ENCODE measurements at places on chromosomes 2 and 18.
A peak's percentile ranks its signal among the peaks of the same experiment; 100 is the strongest.

DNA sequence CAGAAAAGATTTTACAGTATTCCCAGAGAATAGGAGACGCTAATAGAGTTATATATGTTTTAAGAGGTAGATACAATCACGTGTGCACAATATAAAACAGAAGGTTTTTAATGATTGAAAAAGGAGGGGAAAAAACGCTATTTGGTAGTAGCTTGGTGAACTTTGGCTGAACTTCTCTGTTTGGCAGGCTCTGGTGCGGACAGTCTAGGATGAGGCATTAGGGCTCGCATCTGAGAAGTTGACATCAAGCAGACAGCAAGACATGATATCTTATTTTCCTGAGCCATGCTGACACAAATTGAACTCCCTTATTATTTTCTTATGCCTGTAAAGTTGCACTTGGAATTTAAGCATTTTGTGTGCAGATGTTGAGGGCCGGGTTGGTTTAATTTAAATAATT is 176.6 kb downstream of the EN1 start:
- DNase-seq: no peak

DNA sequence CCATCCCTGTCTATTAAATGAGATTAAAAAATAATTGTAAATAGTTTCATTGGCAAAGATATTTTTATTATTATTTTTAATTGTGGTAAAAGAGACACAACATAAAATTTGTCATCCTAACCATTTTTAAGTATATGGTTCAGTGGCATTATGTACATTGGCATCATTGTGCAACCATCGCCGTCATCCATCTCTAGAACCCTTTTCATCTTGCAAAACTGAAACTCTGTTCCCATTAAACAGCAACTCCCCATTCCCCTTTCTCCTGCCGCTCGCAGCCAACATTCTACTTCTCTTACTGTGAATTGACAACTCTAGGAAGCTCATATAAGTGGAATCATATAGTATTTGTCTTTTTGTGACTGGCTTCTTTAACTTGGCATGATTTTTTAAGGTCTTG is 25.3 kb downstream of the LAMA3 start:
- DNase-seq: no peak

DNA sequence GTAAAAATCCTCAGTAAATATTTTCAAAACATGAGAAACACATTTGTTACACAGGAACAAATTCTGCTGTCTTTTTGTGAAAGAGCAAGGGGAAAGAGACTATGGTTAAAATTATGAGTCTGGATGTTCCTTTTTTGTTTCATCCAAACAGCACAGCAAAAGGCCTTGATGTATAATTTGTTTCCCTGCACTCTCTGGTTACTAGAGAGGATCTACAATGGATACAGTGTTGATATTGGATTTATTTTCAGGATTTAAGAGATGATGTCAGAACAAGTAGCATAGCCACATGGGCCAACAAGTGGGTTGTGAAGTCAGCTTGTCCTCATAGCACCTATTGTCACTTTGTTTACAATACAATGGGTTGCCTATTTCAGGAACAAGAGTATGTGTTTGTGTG is 11.3 kb upstream of the ERBB4 start:
- DNase-seq: no peak

GRCh38 chr2:224849264-224849663 is 133.1 kb upstream of the CCDC195 start:
- no peak for DNase-seq

DNA sequence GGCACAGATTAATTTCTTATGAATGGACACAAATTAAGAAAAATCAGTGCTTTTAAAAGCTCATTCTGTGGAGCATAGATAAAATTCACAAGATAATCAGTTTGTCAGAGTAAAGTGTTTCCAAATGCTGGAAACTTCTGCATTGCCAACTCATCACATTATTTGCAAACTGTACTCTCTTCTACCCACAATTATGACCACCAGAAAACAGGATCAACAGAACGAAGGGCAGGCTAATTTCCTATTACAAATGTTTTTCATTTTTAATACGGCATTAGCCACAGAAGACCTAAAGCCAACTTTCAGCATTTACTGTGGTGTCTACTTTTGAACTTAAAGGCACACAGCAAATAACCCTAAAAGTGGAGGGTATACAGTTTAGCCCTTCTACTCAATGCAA is 6.0 kb downstream of the IRS1 start:
- no peak for DNase-seq

DNA sequence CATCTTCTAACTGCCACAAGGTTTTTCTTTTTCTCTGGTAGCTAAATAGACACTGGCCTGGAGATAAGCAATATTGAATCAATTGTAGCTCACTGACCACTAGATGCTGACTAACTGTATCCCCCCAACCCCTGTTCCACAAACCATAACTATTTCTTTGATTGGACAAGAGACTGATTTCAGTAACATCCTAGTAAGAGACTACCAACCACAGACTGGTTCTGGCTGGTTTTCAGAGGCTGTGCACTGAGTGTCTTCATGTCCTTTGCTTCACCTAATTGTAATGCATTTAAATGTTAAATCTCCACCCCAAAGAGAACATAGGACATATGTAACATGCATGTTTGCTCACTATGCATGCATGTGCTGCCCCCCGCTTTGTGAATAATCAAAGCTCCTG is 3.2 kb upstream of the AAK1 start:
- DNase-seq: no peak

DNA sequence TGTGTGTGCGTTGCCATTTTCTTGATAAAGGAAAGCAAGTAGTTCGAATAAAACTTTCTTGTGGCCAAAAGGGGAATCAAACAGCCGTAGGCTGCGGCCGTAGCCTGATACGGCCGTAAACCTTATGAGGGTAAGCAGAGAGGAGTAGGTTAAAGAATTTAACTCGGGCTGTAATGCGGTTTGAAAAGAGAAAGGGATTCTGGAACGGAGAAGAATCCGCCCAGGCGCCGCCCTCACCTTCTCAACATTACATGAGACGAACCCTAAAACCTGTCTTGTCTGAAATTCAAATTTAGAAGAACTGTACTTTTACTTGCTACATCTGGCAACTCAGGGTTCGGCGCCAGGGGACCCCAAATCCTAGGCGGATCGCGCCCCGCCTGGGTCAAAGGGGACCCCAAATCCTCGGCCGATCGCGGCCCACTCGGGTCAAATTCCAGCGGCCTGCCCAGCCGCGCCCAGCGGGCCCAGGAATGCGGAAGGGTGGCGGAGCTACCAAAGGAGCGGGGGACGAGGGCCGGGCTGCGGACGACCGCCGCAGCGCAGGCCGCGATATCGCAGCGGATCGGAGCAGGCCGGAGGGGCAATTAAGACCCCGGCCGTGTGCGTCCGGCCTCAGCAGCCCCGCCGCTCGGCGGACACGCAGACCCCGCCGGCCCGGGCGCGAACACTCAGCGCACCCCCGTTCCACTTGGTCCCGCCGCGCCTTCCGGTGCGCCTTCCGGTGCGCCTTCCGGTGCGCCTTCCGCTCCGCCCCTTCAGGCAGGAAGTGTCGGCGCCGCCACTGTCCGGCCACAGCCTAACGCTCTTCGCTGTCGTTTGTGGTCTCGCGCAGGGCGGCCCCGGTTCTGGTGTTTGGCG is at the start of gene MYL12B:
Gene MYL12B, plus strand, starts transcription at position 761 of the 861 bp plus-strand sequence. CDS start 10,766 bp downstream, outside the sequence.
- DNase-seq: peak; percentile 95

DNA sequence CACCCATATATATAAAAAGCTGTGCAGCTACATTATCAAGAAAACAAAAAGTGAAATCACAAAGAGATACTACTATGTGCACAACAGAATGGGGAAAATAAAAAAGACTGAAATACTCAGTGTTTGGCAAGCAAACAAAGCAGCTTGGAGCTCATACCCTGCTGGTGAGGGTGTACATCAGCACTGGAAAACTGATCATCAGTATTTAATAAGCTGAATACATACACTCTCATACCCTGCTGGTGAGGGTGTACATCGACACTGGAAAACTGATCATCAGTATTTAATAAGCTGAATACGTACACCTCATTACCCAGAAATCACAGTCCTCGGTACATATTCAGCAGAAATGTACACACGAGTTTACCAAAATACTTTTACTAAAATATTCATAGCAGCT is 220.8 kb downstream of the SPP2 start:
- DNase-seq: no peak

- no peak for DNase-seq
These were observed 24.3 kb upstream of the COL6A3 start for GRCh38 chr2:237438080-237438940.

DNA sequence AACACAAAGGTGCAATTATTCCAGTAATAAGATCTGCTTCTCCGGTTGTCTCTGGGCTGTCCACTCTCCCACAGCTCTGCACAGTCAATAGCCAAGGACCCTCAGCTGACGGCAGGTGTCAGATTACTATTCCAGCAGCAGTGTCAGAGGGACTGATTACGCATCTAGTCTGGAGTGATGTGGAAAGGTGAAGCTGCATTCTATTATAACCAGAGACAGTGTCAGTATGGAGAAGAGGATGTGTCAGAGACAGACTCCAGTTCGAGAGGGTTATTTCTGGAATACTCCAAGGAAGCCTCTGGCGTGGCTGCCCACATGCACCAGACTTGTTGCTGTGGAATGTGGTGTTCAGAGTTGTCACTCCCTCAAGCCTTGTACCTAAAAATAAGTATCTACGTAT is 163.6 kb upstream of the TMEM200C start:
- no peak for DNase-seq

DNA sequence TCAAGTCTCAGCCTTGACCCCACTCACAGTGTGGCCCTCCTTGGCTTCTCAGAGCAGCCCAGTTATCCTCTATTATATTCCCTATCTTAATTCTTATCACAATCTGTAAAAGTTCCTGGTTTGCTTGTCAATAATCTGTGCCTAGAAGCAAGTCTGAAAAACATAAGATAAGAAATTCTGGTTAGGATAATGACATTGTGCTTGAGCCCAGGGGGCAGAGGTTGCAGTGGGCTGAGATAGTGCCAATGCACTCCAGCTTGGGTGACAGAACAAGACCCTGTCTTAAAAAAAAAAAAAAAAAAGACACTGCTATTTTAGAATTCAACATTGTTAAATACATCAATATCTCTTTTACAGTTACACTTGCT is 63.9 kb downstream of the TMEM131 start:
- no peak for DNase-seq

DNA sequence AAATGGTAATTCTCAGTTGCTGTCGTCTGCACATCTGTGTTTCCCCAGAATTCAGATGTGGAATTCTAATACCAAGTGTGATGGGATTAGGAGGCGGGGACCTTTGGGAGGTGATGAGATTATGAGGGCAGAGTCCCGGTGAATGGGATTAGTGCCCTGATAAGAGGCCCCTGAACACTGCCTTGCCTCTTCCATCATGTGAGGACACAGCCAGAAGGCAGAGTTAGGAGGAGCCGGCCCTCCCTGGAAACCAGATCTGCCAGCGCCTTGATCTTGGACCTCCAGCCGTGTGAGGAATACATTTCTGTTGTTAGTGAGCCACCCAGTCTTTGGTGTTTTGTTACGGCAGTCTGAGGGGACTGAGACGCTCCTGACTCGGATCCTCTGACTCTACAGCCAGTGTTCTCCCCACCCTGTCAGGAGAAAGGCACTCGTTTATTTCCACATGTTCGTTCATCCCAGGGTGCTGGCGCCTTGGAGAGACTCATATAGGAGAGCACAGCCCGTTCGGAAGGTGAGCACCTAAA is 395.0 kb downstream of the ZNF516 start:
- DNase-seq: no peak

DNA sequence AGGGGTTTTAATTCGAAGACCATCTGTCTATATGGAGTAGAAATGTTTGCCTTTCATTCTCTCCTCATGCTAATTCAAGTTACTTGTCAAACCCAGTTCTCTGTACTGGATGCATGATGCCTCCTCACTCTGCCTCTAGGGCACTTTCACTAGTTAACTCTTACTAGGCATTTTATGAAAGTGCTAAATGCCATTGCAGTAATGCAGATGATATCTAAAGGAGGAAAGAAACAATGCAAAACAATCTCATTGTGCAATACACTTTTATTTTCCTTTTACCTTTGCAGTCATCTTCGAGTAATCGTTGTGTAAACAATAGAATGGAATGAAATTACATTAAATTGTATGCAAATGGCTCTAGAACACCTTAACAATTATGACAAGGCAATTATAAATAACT is 293.6 kb downstream of the STK39 start:
- no peak for DNase-seq

- DNase-seq: no peak
These were observed 4.0 kb upstream of the FAM124B start for GRCh38 chr2:224405841-224406370.

DNA sequence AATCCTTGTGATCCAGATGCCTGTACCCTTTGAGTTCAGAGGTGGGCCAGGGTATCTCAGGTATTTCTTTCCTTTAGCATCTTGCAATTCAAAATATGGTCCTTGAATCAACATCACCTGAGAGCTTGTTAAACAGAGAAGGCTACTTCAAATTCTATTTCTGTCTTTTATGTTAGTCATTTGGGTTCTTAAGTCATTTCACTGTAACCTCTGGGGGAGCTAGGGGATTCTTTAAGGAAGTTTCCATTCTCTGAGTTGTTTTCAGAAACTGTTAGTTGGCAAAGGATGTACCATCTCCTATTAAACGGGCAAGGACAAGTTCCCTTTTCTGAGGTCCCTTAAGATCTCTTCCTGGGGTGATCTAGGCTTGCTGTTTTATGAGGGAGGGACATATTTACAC is 16.6 kb downstream of the CFLAR start:
- no peak for DNase-seq

GRCh38 chr2:188024811-188025210 is 266.9 kb upstream of the GULP1 start:
- DNase-seq: no peak

DNA sequence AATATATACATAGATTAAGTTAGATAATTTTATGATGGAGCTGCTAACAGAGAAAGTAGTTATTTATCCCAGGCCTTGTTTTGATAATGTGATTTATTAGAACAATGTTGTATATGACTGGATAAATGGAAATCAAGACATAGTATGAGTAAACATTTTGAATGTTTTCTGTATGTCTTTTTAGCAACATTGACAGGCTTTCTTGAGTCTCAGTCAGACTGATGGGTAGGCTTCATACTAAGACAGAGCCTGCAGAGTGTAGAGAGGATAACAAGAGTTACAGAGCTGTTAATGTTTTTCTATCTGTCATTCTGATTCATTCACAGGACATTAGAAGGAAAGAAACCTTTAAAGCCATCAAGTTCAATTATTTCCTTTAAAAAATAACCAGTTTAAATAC is 478.5 kb downstream of the LRP1B start:
- DNase-seq: no peak

GRCh38 chr2:194819367-194819766 is 837.7 kb upstream of the SLC39A10 start:
- DNase-seq: no peak

DNA sequence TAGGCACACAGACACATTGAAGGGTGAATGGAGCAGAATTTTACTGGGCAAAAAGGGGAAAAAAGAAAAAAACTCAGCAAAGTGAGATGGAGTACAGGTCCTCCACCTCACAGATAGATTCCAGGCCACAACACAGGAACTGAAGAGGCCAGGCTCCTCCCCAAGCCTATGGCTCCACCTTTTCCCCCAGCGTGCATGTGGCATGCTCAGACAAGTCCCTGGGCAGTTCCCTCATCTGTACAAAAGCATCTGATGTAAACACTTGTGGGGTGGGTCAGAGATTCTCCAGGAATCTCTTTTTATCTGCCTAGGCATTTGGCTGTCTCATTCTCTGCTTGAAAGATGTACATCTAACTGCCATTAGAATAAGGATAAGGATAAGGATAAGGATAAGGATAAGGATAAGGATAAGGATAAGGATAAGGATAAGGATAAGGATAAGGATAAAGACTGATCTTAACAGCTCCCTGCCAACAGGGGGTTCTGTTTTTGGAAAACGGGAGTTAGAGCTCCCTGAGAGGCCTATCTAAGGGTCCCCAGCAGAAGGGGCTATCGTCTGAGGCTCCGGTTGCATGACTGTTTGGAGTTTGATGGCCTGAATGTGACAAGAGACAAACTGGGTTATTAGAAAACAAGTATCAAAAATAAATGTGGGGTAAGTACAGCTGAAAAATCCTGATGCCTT is 17.2 kb upstream of the ASXL3 start:
- peak; percentile 71 for DNase-seq

Data from D341Med (cell line).